WTC11 (cell line): ENCODE measurements at places on chromosomes 3 and 15.

DNA sequence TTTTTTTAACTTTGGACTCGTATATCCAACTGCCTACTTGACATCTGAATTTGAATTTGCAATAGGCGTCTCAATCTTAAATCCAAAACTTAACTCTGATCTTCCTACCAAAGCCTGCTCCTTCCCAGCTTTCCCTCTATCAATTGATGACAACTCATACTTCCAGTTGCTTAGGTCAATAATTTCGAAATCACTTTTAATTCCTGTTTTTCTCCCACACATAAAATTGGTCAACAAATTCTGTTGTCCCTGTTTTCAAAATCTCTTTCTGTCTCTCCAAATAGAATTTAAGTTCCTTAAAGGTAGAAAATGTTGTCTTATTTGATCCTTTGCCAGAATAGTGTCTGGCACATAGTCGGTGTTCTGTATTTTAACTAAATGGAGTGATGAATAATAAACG lies 332.4 kb downstream of the SATB1 start:
- DNase-seq: no peak

DNA sequence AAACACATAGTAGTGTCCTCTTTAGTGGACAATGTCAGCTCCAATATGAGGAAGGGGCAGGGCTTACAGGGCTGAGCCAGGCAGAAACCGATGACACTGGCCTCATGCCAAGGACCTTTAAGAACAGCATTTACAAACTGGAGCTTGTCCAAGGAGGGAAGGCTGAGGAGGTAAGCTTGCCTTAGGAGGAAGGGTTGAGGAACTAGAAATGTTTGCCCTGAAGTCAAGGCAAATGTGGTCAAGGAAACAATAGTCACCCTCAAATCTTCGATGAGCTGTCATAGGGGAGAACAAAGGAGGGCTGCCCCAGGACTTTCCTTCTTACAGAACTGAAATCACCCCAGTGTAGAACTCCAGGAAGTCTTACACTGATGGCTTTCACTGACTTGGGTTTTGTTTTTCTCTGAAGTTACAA lies 136.4 kb downstream of the LIPC start:
- no peak for DNase-seq

- no peak for DNase-seq
Measured at GRCh38 chr3:193491026-193491425, 63.7 kb downstream of the ATP13A4 start.

DNA sequence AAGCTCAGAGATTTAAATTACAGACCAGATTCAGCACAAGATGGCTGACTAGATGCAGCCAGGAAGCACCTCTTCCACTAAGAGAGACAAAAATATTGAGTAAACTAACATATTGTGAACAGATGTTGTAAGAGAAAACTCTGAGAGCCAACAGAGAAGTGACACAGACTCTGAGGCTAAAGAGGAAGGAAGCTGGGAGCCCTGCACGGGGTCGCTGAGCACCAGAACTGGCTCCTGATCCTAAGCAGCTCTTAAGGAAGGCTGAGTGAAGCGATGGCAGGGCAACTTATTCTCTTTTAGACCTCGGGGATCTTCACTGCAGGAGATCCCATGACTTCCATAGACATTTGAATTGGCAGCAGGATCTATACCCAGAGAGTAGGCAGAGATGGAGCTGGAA lies 578.0 kb upstream of the GRM7 start:
- no peak for DNase-seq

- DNase-seq: no peak
Measured at GRCh38 chr3:5787861-5788488, 600.5 kb downstream of the EDEM1 start.

GRCh38 chr15:65406424-65407000 lies 16.2 kb downstream of the IGDCC4 start:
- DNase-seq: no peak
